ENCODE measurements at places on chromosomes 7 and 10. TPM values are rescaled to one million over a fixed set of nuclear protein-coding genes. Genes with fewer than 3 reads are reported as not detected.

The NDUFB2 gene
- 288 TPM for total RNA-seq

The CDHR3 gene
- 6.1 TPM for total RNA-seq

DNA sequence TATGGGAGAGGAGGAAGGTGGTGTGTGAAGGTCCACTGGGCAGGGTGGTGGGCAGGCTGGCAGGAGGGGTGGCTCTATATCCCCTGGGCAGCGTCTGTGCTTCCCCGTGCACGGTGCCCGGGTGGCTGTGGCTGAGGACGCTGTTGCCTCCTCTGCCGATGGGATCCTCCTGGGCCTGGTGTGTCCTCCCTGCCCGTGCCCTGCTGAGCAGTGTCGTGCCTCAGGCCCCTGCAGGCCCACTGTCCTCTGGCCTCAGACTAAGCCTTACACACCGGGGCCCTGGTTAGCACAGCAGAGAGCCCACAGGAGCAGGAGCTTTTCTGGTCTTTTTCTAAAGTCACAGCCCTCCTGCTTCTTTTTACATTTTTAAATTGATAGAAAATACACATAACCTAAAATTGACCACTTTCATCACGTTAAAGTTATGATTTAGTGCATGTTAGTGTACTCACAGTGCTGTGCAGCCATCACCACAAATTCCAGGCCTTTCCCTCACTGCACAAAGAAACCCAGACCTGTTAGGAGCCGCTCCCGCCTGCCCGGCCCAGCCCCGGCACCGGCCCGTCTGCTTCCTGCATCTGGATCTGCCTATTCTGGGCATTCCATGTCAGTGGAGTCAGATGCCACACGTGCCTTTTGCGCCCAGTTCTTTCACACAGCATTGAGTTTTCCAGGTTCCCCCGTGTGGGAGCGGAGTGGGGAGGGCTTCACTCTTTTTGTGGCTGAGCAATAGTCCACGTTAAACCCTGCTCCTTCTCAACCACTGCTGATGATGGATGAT, 19.4 kb downstream of the PFKFB3 start:
- H3K4me3 ChIP-seq = no peak overlapping the region
- no peak for DNase-seq
- no peaks in the 10 kb centered on the region for H3K27me3 ChIP-seq

- no peaks in the 10 kb centered on the region for H3K36me3 ChIP-seq
- no peak overlapping the region for H3K27ac ChIP-seq
- H3K4me1 ChIP-seq = no peaks in the 10 kb centered on the region
Observed at GRCh38 chr10:38184477-38184876, 90.3 kb downstream of the ZNF37A start.

DNA sequence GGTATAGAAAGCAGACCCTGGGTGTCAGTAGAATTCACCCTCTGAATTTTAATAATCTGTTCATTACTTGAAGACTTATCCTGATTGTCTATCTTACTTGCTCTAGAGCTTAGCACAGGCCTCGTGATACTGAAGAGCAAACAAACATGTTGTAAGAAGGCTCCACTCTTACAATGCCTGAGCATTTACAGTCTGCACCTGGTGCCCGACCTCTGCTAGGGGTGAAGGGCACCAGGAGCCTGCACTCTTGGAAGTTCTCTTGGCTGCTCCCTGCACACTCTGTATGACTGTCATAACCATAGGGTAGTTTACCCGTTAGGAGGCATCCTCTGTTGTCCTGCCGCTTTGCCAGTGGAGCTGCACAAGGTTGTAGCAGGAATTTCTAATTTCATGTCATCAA, 91.3 kb upstream of the NPY start:
- H3K36me3 ChIP-seq = no peaks in the 10 kb centered on the region
- H3K4me1 ChIP-seq = no peaks in the 10 kb centered on the region
- no peak for DNase-seq
- H3K27me3 ChIP-seq = no peaks in the 10 kb centered on the region
- H3K4me3 ChIP-seq = no peak overlapping the region

- DNase-seq = no peak
- H3K4me3 ChIP-seq = no peak overlapping the region
- no peaks in the 10 kb centered on the region for H3K27me3 ChIP-seq
- H3K27ac ChIP-seq = no peak overlapping the region
- no peaks in the 10 kb centered on the region for H3K4me1 ChIP-seq
Observed at GRCh38 chr7:136585954-136586670, 282.3 kb upstream of the CHRM2 start.

Measured in tibial nerve (tissue), 4 donors.